ENCODE measurements at places on chromosomes 2 and 18.

GRCh38 chr2:84989422-84989821, 18.5 kb downstream of the KCMF1 start:
- DNase-seq, result no peak

DNA sequence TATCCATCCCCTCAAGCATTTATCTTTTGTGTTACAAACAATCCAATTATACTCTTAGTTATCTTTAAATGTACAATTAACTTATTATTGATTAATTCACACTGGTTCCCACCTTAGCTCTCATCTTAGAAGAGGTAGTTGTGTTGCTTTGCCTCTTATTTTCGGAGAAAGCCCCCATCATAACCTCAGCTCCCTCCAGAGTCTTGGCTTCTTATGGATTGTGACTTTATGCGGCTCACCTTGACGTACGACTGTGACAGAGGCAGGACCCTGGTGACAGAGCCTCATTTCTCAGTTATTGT, 132.9 kb downstream of the SPTBN1 start:
- DNase-seq, result no peak

DNA sequence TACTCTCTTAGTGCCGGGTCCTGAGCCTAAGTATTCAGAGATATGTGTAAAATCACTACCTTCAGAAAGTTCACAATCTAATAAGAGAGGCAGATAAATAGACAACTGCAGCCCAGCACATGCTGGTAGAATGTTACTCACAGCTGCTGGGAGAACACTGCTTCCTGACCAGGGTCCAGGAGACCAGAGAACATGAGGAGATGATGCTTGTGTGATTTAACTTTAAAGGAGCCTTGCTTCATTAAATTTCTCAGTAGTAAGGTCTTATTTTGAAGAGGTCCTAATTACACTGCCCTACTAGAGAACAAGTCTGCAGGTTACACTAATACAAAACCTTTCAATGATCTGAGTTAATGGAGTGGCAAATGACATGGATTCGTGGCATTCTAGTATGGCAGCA, 209.9 kb upstream of the TRIB2 start:
- no peak for DNase-seq

DNA sequence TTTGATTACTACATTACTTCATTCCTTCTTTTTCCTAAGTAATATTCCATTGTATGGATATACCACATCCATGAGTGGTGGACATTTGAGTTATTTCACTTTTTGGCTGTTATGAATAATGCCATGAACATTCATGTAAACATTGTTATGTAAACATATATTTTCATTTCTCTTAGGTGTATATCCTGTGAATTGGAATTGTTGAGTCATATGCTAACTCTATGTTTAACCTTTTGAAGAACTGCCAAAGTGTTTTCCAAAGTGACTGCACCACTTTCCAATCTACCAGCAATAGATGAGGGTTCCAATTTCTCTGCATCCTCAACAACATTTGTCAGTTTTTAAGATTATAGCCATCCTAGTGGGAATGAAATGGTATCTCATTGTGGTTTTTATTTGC, 42.7 kb upstream of the CXXC1 start:
- DNase-seq, result no peak

- DNase-seq, result no peak
Measured at GRCh38 chr18:49572611-49573345, 10.9 kb downstream of the LIPG start.

GRCh38 chr2:156322051-156322685, 10.4 kb downstream of the NR4A2 start:
- DNase-seq, result no peak

- DNase-seq, result no peak
Measured at GRCh38 chr2:63740943-63741342, 100.8 kb upstream of the UGP2 start.

GRCh38 chr18:78781601-78781960, 198.0 kb upstream of the SALL3 start:
- DNase-seq, result no peak

- no peak for DNase-seq
Measured at GRCh38 chr2:46887028-46887885, 28.3 kb downstream of the MCFD2 start.

GRCh38 chr2:84832772-84833461, 48.0 kb downstream of the TRABD2A start:
- DNase-seq, result peak; percentile 18

DNA sequence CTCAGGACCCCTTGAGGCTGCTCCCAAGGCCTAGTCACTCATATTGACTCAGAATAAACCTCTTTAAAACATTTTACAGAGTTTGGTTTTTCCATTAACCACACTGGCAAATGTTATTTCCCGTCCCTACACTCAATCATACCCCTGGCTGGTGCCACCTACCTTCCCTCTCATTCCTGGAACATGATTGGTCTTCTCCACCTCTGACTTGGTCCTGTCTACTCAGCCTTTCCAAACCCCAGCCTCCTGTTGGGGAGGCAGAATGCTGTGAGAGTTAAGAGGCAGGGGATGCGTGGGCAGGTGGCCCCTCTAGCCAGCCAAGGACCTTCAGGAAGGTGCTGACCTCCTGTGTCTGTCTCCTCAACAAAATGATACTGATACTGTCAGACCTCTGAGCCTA, 149.3 kb downstream of the CABLES1 start:
- DNase-seq, result no peak

- no peak for DNase-seq
Measured at GRCh38 chr2:226683944-226684562, 115.6 kb downstream of the IRS1 start.

DNA sequence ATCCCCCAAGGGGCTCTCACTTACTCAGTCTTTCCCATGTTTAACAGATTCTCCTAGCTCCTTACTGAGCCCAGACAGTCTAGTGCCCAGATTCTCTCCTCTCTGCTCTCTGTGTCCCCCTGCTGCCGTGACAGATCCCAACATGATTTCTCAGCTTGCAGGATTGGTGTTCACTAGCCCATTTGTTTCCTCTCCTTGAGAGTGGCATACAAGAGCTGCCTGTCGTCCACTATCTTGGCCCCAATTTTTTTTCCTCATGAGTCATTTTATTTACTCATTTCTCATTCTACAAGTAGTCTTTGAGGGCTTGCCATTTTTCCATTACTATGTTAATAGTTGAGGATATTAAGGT, 199.9 kb upstream of the FN1 start:
- no peak for DNase-seq

DNA sequence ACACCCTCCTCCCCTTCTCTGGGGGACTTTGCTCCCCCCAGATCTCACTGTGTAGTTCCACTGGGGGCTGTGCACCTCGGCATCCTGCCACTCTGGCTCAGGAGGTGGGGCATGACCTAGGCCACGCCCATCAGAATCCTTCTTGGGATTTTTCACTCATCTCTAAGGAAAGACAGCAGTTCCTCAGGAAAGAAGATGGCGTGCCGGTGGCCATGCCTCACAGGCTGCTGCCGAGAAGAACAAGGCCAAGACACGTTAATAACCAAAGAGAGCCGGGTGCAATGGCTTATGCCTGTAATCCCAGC, 3.2 kb downstream of the NMUR1 start:
- no peak for DNase-seq

DNA sequence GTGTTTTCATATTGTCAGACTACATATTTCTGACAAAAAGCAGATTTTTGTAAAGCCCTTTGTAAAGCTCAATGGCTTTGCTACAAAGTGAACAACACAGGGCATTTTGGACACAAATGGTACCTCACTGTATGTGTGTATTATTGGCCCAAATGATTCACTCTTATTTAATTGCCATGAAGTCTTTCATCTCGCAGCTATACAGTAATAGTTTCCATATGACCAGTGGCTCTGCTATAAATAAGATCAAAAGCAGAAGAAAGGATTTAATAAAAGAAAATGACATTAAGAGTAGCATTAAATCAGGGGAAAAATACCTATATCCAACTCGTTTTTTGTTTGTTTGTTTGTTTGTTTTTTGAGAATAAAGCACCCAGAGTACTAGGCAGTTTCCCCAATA, 284.0 kb upstream of the CCDC68 start:
- DNase-seq, result no peak

GRCh38 chr18:56575819-56576663, 62.4 kb downstream of the TXNL1 start:
- DNase-seq, result no peak

GRCh38 chr2:16050908-16051489, 110.6 kb downstream of the MYCN start:
- DNase-seq, result no peak

GRCh38 chr18:48455555-48456478, 46.6 kb upstream of the ZBTB7C start:
- DNase-seq, result no peak

GRCh38 chr2:174568425-174568824, 29.2 kb downstream of the WIPF1 start:
- DNase-seq, result no peak

DNA sequence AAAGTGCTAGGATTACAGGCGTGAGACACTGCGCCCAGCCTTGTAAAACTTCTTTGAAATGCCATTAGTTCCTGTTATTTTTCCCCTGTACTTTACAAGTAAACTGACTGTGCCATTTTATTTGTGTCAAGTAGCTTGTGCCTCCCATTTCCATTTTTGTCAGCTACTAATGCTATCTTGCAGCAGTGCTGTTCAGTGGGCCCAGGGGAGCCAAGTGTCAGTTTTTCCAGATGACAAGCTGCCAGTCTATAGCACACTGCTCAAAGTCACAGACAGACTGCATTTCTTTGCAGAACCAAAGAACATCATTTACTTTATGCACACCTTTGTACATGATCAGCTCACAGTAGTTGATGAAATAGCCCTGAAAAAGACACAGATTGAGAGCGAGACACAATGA, 901.3 kb upstream of the CDH2 start:
- no peak for DNase-seq

DNA sequence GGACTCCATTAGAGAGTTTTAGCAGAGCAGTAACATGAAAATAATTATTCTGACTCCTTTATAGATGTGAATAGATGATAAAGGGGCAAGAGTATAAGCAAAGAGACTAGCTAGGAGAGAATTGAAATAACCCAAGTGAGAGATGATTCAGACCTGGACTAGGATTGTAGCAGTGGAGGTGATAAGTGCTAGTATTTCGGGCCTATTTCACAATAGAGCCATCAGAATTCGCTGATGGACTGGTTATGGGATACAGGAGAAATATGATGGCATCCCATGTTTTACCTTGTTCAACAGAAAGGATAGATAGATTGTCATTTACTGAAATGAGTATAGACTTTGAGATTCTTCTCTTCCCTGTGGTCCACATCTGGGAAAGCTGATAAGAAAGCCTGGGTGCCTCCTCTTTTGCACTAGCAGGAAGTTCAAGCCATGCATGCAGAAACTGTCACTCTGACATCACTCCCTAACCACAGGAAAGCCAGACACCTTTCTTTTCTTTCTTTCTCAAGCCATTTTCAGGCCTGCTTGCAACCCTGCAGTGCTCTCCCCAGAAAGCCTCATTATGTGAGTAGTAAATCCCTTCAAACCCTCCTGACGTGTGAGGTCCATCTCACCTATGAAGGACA, 25.3 kb downstream of the DYNAP start:
- DNase-seq, result no peak

- no peak for DNase-seq
Measured at GRCh38 chr18:72041313-72042032, 502.7 kb downstream of the CBLN2 start.

GRCh38 chr2:65545837-65546805, 113.7 kb upstream of the SPRED2 start:
- no peak for DNase-seq

GRCh38 chr18:6578686-6579085, 150.8 kb upstream of the ARHGAP28 start:
- no peak for DNase-seq

DNA sequence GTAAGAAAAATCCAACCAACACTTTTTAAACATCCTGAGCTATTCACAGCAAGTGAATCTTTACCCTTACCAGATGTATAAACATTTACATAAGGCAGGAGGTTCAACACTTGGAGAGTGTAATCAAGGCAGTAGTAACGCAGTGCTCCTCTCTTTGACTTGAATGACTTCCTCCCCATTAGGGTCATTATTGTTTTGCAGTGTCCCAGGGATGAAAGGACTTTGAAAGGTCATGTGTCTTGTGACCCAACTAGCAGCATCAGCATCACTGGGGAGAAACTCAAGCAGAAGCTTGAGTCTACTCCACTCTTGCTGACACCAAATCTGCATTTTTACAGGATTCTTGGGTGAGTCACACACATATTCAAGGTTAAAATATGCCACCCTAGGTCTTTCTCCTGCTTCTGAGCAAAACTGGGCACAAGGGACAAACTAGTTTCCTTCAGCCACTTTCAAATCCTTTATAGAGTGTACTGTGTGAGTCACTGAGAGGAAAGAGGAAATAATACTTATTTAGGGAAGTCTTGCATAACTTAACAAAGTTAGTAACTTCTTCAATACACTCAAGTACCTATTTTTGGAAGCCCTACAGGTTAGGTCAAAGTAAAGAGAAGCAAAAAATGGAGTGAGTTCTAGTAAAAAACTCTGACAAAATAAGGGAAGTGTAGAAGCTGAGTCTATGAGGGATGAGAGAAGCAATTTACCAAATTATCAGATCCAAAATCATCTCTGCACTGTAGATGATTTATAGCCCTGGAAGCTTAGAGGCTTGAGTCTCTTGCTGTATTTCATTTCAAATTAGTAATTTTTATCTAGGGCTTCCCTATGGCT, 51.0 kb upstream of the EML4 start:
- DNase-seq, result no peak

GRCh38 chr18:39172695-39173421, 1607.3 kb upstream of the CELF4 start:
- DNase-seq, result no peak

DNA sequence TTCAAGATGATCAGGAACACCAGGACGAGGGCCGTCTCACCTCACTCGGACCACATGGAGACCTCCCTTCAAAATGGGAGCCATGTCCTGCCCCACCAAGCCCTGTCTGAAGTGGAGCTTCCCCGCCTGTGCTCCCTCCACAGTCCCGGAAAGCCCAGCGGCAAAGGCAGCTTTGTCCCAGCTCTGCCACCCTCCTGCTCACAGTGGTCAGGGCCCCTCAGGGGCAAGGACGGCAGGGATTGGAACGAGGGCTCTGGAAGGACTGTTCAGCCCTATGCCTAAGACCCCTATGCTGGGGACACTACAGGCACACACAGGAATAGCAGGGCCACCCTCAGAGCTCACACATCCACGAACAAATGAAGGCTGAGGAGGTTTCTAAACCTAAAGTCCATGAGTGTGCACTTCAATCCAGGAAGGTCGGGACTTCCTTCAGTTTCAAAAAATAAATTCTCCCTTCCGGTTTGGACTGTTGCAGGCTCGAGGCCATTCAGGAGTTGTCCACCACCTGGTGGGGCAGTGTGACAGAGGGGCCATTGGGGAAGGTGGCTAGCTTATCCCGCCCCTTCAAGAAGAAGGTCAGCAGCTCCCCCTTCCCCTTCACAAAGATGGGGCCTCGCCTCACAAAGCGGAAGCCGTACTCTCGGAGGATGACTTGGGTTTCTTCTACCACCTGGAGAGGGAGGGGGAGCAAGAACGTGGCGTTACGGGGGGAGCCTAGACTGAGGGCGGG, 26.4 kb downstream of the CENPO start:
- peak; percentile 11 for DNase-seq

Measured in left ventricle myocardium inferior (tissue), 1 donor.